ENCODE measurements at places on chromosomes 7 and 10.

DNA sequence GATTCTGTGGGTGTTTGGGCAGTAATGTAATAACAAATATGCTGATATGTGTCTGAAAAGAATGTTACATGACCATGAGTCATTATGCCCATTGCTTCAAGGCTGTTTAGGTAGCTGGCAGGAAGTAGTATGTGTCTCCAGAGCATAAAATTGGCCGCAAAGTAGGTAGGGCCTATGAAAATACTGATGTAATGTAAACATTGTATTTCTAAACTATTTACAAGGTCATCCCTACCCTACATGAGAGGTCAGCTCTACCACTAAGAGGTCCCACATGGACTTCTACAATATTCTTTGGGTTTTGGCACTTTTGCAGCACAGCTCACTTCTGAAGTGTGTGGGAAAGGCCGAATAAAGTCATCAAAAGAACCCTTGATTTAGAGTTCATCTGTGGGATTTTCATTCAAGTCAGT lies 301.9 kb downstream of the AHR start:
- no peak for DNase-seq

GRCh38 chr10:62258926-62259325 lies 9.7 kb downstream of the RTKN2 start:
- no peak for DNase-seq

GRCh38 chr10:129764901-129765663 lies 199.0 kb downstream of the EBF3 start:
- DNase-seq = no peak

- no peak for DNase-seq
Measured at GRCh38 chr10:131905603-131906268, 4.9 kb downstream of the PPP2R2D start.

DNA sequence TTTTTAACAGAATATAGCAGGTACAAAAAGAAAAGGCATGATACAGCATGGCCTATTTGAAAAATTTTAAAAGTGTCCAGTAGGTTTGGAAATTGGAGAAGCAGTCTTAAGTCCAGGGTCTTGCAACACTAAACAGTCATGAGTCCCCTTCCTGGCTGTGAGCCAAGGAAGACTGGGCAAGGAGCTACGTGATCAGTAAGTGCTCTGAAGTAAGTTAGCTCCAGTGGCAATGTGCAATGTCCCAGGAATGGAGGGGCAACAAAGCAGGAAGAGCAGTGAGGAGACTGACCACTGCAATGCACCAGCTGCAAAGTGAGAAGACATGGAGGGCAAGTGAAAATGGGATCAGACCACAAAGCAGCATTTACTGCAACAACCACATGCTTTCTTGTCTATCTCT lies 72.9 kb upstream of the GRID1 start:
- no peak for DNase-seq

GRCh38 chr7:127536741-127537140 lies 48.7 kb downstream of the GCC1 start:
- no peak for DNase-seq

DNA sequence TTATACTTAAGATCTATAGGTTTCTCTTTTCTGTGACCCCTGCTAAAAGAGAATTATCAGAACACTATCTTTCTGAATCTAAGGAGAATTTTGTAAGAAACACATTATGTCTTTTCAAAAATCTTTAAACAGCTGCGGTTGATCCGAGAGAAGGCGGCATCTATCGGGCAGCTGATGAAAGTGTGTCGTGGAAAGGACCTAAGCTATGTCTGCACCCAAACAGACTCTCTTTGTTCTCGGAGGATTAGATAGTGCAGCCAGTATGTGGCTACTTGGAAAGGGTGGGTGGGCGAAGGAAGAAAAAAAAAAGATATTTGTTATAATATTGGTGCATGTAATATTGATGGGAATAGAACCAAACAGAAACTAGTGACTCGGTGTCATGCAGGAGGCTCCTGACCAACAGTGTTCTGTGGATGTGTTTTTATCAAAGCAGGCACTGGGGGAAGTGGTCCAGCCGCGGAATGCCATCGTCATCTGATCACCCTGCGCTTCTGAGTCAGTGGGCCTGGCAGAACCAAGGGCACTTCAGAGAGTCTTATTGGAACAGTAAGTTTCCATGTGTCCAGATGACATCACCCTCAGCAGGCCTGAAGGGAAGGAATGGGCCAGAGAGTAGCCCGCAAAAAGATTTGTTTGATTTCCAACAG lies 509.7 kb upstream of the AKR1E2 start:
- DNase-seq = no peak

GRCh38 chr10:98676895-98677294 lies 230.2 kb upstream of the HPS1 start:
- DNase-seq = no peak

- no peak for DNase-seq
Measured at GRCh38 chr10:29250066-29250465, 38.8 kb upstream of the LYZL1 start.

DNA sequence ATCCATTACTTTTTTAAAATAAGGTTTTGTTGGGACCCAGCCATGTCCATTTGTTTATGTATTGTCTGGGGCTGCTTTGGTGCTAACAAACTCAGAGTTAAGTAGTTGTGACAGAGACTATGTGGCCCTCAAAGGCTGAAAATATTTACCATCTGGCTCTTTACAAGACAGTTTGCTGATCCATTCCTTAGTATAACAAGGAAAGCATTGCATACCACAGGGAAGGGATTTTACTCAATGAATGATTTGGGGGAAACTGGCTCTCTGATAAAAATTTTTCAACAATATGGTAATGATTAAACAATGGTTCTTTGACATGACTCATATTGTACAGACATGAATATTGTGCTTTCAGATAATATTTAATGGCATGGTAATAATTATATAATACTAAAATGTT lies 738.1 kb downstream of the KCNMA1 start:
- DNase-seq = no peak

- no peak for DNase-seq
Measured at GRCh38 chr7:50953303-50953702, 170.6 kb upstream of the GRB10 start.

- no peak for DNase-seq
Measured at GRCh38 chr10:58335306-58336005, 650 bp downstream of the UBE2D1 start.

GRCh38 chr10:110358869-110359629 lies 54.3 kb upstream of the SMNDC1 start:
- no peak for DNase-seq

DNA sequence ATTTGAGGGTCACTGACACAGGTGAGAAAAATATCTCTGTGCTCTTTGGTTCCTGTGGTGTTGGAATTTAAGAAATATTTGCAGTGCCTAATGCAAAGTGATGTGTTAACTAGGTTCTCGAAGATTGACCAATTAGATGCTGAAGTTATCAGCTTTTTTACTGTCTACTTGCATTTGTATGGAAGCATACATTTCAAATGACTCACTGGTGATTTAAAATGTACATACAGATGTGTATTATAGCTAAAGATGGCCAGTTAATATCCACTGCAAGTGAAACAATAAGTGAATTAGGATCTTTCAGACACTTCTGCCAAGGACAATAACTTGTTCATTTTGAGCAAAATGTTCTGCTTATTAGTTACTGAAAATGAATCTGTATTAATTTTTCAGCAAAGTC lies 205.0 kb downstream of the FANK1 start:
- no peak for DNase-seq

- DNase-seq = no peak
Measured at GRCh38 chr10:20276127-20276979, 460.1 kb downstream of the PLXDC2 start.

DNA sequence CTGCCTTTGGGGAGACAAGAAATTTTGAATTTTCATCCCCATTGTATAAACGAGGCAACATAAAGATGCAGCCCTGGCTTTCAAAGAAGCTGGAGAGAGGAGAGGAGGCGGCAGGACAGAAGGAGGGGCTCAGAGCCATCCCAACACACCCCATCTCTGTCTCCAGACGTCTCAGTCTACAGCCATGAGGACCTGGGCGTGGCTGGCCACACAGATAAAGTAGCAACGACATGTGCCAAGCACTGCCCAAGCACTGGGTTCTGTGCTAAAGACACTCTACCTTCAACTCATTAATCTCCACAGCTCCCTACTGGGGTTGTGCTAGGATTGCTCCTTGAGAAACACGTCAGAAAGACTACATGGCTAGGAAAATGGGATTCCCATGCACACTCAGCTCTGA lies 65.2 kb downstream of the DLG5 start:
- DNase-seq = no peak

- DNase-seq = no peak
Measured at GRCh38 chr7:98283887-98284222, 2.4 kb downstream of the BRI3 start.
